Activated CD4-positive, alpha-beta memory T cell treated with anti-CD3 and anti-CD28 coated beads, Interleukin-2, amount 10 ng/mL, durations not matched to agents 7 days and 5 days (primary cell): ENCODE measurements at places on chromosomes 5 and 9. TPM values are rescaled to one million over a fixed set of nuclear protein-coding genes. Genes with fewer than 3 reads are reported as not detected.

The DDX4 gene
- total RNA-seq, result 0.50 TPM

The GARIN3 gene
- total RNA-seq, result not detected

The PCDHGA12 gene
- total RNA-seq, result not detected

The ZNF79 gene
- 12.7 TPM for total RNA-seq

The FABP6 gene
- not detected for total RNA-seq

The C5orf52 gene
- total RNA-seq, result not detected

The LCN9 gene
- total RNA-seq, result not detected

The FAM53C gene
- 21.7 TPM for total RNA-seq

The TSSK1B gene
- not detected for total RNA-seq

The SLC34A1 gene
- 1.5 TPM for total RNA-seq

The PJA2 gene
- 67.1 TPM for total RNA-seq

The FREM1 gene
- not detected for total RNA-seq

The CDX1 gene
- total RNA-seq, result not detected

The TAF9 gene
- 46.8 TPM for total RNA-seq

The PLAC8L1 gene
- not detected for total RNA-seq

The SV2C gene
- total RNA-seq, result 0.28 TPM

The PTGDS gene
- total RNA-seq, result 44.2 TPM

The AGTPBP1 gene
- 39.3 TPM for total RNA-seq

The INSL4 gene
- not detected for total RNA-seq

The LIFR gene
- total RNA-seq, result 0.05 TPM

The CTXN3 gene
- not detected for total RNA-seq

The RPL12 gene
- 1,395 TPM for total RNA-seq

The SLC36A3 gene
- total RNA-seq, result not detected

The FBXL7 gene
- total RNA-seq, result not detected
